Activated CD4-positive, alpha-beta T cell treated with anti-CD3 and anti-CD28 coated beads for 1 hour (primary cell): ENCODE measurements at places on chromosomes 12 and 14.

DNA sequence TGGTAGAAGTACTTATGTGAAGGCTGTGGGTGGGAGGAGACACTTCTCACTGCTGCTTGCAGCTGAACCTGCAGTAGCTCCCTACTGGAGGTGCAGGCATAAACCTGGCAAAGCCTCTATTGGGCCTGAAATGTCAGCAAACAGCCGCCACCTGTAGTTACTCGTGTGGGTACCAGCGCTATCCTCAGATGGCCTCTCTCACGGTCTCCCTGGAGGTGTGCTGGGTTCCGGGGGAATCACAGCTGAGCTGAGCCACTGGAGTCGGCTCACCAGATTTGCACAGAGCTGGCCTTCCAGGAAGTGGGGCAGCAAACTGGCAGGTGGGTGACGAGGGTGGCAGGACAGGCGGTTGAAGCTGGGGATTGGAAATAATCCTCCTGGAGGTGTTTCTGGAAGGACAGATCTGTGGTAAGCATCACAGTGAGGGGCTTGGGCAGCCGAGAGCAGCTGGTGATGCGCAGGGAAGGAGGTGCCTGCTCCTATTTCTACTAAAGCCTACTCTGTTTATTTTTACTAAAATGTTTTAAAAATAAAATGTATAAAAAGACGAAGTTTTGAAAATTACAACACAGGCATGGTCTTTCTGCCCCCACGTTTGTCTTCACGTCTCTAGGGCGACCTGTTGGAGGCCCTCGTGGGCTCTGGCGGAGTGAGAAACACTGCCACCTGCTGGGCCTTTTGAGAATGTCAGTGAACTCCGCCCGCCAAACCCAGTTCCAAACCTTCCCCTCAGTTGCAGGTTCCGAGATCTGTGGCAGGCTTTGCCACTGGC lies 67.8 kb upstream of the PLEKHG3 start:
- peak; percentile 56 for DNase-seq

DNA sequence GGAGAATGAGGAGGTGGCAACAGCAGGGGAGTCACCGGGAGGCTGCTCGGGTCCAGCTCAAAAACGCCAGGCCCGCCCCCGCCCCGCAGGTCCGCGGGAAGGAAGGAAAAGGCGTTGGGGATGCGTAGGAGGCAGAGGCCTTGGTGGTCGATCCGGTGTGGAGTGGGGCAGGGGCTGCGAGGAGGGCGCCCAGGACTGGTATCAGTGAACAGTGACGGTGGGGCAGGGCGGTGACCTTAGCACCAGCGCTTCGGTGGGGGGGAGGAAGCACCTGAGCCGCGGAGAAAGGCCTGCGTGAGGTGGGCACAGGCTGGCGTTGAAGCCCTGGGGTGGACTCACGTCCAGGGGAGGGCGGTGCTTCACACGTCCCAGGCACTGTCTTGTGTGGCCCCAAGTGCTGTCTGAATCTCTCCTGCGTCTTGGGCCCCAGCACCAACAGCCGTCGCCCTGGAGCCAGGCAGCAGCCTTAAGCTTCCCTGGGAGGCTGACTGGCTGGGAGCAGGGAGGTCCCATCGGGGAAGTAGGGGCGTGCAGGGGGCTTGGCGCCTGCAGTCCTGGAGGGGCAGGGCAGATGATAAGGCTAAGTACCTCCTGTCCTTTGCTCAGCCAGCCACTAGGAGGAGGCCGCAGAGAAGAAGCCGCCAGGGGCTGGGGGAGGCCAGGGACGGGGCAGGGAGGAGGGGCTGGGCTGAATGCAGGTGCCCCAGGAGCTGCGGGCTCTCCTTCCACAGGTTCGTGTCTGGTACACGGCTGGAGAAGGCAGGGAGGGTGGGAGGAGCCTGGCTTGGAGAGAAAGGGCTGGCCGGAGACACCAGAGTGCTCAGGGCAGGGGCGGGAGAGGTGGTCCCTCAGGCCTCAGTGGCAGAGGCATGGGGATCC lies 26.5 kb downstream of the ZBTB42 start:
- DNase-seq: peak; percentile 38

DNA sequence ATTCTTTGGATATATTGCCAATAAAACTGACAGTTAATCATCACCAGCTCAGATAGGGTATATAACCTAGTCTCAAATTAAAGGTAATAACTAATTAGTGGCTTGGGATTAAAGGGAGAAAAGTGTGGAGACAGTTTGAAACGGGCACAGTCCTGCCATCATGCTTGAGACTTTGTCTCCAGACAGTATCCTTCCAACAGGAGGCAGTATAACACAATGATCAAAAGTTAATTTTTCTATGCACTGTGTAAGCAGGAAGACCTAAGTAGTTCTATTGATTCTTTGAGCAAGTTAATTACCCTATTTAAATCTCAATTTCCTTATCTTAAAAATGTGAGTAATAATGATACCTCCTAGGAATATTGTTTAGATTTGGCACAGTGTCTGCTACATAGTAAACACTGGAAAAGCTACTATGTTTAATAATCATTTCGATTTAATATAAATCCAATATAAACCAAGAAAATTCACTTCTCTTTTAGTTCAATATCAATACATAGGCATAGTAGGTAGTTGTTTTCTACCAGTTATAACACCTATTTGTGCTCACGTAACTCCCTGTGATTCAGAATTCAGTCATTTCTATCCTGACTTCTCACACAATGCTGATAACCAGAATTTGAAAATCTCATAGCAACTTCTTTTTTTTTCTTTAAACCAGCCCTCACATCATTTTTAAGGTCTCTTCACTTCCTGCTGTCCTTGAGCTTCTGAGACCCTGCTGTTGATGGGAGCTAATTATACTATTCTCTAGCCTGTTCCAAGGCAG lies 53.7 kb downstream of the GALNT4 start:
- no peak for DNase-seq

DNA sequence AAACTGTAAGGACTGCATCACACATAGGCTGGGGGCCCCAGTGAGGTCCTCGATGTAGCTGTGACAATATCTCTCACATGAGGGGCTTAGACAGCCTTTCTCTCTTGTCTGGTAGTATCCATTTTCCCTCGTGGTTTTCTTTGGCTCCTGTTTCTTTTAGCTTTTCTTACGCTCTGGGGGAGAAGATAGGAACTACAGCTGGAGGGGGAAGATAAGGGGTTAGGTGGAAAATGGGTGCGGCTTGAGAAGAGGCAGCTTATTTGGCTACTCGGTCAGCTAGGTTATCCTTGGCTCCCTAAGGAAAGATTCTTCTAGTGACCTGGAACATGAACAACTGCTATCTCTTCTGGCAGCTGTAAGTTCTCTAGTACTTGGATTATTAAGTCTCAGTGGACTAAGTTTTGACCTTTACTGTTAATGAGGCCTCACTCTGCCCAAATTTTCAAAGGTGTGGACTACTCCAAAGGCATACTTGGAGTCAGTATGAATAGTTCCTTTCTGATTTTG lies 28.7 kb upstream of the CPNE8 start:
- DNase-seq: no peak

DNA sequence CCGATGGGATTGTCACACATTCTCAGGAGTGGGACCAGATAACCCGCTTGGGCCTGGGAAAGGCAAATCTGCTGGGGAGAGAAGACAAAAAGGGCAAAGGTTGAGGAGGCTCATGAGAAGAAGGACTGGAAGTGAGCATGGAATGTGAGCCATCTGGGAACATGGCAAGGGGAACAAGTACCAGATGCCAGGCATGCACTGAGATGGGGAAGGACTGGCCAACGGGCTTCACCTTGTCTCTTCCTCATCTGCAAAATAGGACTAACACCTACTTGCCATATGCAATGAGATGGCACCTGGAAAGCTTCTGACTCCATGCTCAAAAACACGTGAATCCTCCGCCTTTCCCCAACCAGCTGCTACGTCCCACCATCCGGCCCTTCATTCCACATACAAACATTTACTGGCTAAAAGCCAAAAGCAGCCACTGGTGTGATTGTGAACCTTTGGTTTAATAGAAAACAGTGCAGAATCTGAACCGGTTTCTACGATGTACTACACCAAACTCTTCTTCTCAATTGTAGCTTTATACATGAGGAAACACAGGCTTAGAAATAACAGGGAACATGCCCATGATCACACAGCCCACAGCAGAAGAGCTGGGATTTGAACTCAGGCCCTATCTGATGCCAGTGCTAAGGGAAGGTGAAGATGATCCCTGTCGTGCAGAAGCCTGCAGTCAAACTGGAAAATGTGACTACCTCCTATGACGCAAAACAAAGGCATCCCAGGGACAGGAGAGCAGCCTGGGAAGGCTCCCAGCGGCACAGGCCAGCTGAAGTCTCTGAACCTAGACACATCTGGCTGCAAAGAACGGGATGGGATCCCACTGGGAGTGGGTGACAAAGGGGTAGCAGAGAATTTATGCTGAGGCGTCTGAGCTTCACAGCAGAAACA lies 112.1 kb downstream of the TTC7B start:
- DNase-seq: no peak

- no peak for DNase-seq
These were observed 7.6 kb downstream of the EGLN3 start for GRCh38 chr14:33943096-33943883.

DNA sequence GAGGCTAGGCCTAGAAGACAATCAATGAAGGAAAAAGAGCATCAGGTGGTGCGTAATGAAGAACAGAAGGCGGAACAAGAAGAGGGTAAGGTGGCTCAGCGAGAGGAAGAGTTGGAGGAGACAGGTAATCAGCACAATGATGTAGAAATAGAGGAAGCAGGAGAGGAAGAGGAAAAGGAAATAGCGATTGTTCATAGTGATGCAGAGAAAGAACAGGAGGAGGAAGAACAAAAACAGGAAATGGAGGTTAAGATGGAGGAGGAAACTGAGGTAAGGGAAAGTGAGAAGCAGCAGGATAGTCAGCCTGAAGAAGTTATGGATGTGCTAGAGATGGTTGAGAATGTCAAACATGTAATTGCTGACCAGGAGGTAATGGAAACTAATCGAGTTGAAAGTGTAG lies 5.5 kb downstream of the PNN start:
- DNase-seq: no peak

DNA sequence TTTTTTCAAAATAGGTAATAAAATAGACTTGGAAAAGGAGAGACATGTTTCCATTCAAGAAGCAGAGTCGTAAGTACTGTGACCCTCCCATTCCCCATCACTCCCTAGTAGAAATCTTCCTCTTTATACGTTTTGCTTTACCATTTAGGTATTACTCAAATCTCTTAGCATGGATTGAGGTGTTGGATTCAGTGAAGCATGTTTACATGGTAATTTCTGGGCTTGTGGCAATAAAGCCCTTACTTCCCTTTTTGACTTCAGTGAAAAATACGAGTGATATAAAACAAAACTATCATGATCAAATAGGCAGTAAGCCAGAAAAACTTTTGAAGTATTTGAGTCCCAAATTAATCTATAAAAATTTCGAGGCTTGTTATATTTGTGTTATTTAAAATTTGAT lies 27.4 kb downstream of the RAB21 start:
- DNase-seq: no peak

DNA sequence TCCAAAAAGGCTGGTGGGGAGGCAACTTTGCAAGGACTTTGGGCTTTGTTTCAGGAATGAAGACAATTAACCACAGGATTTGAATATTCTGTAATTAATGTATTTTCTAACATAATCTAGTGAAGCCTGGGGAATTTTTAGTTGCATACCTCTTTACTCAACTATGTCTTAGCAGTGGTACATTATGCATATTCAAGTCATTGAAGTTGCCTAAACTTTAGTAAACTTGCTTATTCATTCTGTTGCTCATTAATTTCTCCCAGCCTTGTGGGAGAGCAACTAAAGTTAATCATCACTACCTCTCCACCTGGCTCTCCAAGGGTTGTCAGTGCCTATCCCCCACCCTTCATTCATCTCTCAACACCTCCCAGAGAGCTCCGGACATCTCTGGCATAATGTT lies 54.2 kb downstream of the IFNG-AS1 start:
- DNase-seq: no peak

- DNase-seq: no peak
These were observed 175.0 kb upstream of the TMEM132C start for GRCh38 chr12:128091951-128092382.

DNA sequence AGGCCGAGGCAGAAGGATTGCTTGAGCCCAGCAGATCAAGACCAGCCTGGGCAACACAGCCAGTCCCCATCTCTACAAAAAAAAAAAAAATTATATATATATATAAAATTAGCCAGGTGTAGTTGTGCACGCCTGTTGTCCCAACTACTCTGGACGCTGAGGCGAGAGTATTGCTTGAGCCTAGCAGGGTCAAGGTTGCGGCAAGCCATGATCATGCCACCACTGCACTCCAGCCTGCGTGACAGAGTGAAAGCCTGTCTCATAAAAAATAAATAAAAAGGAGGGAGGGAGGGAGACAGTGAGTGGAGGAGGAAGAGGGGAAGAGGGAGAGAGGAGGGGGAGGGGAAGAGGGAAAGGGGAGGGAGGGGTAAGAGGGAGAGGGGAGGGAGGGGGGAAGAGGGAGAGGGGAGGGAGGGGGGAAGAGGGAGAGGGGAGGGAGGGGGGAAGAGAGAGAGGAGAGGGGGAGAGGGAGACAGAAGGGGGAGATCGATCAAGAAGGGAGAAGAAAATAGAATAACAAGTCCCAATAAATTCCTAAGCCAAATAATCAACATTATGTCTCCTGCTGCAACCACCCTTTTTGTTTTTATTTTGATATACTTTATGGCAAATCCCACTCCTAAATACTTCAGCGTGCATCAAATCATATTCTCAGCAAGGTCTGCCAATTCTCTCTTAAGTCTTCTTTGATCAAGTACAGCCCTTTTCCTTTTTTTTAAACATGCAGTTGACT lies 163.9 kb downstream of the MED13L start:
- DNase-seq: no peak
